ENCODE measurements at places on chromosomes 6 and 20. TPM values are rescaled to one million over a fixed set of nuclear protein-coding genes. Genes with fewer than 3 reads are reported as not detected.

GRCh38 chr6:95352064-95352795 lies 225.1 kb upstream of the MANEA start:
- DNase-seq, result no peak

Gene ELOVL2
- 1.9 TPM for polyA plus RNA-seq

Gene AGER
- polyA plus RNA-seq, result 8.0 TPM

GRCh38 chr6:20403766-20404640 lies 2.3 kb downstream of the E2F3 start:
- no peak for DNase-seq

Gene ADTRP
- polyA plus RNA-seq, result 0.38 TPM

GRCh38 chr20:1788044-1788443 lies 107.2 kb upstream of the SIRPA start:
- DNase-seq, result no peak

Gene GNRH2
- polyA plus RNA-seq, result 0.19 TPM

DNA sequence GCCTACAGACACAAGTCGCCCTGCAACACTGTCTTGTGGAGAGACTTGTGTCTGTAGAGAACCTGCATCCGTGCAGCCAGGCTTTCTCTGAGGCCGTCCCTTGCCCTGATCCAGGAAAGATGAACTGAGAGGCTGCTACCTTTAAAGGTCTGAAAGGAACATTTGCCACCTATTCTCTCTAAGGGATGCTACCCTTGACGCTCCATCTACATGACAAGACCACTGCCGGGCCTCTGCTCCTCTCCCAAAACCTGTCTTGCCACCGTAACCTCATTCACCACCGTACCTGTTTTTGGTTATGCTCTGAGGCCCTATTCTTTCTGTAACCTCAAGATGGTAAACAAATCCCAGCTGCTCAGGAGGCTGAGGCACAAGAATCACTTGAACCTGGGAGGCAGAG lies 73.9 kb downstream of the FOXF2 start:
- DNase-seq, result no peak

Gene BYSL
- polyA plus RNA-seq, result 33.3 TPM

- no peak for DNase-seq
Measured at GRCh38 chr20:20915844-20916243, 190.3 kb downstream of the LINC00237 start.

GRCh38 chr6:121791396-121792315 lies 356.2 kb downstream of the GJA1 start:
- no peak for DNase-seq

DNA sequence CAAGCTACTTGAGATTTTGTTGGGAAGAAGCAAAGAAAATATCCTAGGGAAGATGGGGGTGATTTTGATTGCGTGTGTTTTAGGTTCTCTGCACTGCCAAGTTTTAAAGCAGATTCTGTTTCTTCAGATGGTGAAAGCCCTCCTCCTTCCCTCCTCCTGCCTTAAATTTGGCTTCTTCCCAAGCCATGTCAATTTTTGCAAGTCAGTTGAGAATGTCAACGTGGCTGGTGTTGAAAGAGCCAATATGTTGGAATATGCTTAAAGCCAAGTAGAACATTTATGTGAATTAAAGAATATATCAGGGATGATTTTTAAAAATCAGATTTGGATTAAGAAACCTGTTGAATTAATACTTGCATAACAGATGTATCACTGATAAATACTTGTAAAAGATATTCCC lies 270.8 kb downstream of the ARID1B start:
- DNase-seq, result no peak
